ENCODE measurements at places on chromosomes 11 and 22.

- no peak for DNase-seq
These were observed 15.1 kb downstream of the APOL6 start for GRCh38 chr22:35663371-35663770.

DNA sequence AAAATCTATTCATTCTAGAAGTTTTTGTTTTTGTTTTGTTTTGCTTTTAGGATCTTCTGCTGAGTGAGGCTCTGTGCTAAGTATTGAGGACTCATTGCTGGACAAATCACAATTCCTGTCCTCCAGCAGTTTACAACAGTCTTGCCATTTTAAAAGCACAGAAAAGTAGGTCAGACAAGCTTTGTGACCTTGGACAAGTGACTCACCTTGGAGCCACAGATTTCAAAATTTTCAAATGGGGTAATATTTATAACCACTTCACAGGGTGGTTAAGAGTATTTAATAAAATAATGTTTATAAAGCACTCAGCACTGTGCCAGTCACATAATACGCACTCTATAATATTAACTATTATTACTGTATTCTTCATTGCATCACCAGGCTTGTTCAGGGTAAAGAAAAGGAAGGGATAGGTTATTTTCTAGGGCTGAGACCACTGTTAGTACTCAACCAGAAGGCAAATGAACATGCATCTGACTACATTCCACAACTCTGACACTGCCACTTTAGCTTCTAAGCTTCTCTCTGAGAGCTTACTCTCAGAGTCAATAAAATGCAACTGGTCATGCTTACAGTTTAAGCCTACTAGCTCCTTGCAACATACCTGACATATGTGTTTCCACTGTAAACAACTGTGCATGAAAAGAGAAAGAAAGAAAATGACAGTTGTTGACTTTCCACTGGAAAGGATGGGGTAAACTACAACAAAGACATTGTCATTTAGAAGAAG lies 63.2 kb upstream of the FIBIN start:
- DNase-seq = no peak

GRCh38 chr22:48740086-48740730 lies 1087.5 kb downstream of the BRD1 start:
- DNase-seq = no peak

DNA sequence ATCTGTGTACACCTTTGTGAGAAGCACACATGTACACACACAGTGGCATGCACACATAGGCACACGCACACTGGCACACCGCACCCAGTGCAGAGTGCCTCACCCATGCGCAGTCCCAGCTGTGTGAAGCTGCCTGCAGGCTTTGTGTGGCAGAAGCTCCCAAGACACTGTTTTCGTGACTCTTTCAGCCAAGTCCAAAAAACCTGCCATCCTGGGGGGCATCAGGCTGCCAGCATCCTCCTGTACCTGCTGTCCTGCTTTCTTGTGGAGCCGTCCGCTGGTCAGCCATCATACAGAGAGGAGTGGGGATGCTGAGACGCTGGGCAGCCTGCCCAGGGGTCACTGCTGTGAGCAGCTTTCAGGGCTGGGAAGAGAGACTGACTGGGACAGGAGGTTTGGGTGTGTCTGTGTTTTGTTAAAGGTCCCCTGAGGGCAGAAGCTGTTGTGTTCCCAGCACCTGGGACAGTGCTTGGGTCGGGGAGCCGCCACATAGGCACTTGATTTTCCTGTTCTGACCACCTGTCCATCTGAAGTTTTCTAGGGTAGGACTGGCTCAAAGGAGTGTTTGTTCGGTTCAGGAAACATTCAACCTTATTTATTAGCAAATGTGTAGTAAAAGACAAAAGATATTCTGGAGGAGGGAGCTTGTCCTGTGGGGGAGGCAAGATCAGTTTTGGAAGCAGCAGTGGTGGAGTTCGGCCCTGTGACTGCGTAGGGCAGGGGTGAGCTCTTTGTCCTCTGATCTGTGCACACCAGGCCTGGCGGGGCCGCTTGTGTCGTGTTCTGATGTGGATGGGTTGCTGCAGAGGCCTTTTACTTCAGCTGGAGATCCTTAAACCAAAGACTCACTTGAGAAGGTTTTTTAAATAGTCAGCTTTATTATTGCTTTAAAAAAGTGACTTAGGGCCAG lies 29.7 kb downstream of the AP2A2 start:
- DNase-seq = no peak

DNA sequence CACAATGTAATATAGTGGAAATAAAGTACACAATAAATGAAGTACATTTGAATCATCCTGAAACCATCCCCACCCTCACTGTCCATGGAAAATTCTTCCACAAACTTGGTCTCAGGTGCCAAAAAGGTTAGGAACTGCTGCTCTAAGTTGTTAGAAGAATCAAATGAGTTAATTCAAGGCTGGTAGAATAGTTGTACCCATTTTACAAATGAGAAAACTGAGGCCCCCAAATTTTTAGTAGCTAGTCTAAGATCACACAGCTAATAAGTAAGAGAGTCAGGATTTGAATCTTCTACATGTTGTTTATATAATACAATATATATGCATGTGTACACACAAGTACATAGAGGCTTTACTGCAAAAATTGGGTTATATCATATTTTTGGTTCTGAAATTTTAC lies 43.1 kb downstream of the MIAT start:
- DNase-seq = no peak

GRCh38 chr22:22111267-22111751 lies 128.7 kb upstream of the TOP3B start:
- peak; percentile 50 for DNase-seq

DNA sequence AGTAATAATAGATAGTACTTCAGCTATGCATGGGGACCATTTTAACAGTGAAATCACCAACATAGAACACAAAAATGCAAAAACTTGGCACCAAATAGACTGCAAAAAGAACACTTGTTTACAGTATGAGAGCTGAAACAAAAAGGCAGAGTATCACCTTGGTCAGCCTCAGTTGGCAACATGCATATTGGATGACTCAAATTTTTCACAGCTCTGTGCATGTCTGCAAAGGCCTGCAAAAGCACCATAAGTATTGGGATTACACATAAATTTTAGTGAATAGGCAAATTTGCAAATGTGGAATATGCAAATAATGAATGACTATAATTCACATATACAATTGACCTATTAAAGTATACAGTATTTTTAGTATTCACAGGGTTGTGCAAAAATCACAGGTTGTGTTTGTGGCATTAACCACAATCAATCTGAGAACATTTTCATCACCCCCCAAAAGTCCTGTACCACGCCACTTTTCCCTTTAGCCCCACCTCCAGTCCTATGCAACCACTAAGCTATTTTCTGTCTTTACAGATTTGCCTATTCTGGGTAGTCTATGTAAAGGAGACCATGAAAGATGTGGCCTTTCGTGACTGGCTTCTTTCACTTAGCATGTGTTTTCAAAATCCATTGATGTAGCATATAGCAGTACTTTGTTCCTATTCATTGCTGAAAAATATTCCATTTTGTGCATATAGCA lies 47.2 kb downstream of the CCDC15 start:
- no peak for DNase-seq

All from RKO (cell line).